DND-41 (cell line): ENCODE measurements at places on chromosomes 4 and X.

- no peak for DNase-seq
These were observed 27.5 kb downstream of the PCYT1B start for GRCh38 chrX:24619647-24620046.

GRCh38 chr4:19009881-19010280, 988.3 kb upstream of the LCORL start:
- DNase-seq, result no peak

DNA sequence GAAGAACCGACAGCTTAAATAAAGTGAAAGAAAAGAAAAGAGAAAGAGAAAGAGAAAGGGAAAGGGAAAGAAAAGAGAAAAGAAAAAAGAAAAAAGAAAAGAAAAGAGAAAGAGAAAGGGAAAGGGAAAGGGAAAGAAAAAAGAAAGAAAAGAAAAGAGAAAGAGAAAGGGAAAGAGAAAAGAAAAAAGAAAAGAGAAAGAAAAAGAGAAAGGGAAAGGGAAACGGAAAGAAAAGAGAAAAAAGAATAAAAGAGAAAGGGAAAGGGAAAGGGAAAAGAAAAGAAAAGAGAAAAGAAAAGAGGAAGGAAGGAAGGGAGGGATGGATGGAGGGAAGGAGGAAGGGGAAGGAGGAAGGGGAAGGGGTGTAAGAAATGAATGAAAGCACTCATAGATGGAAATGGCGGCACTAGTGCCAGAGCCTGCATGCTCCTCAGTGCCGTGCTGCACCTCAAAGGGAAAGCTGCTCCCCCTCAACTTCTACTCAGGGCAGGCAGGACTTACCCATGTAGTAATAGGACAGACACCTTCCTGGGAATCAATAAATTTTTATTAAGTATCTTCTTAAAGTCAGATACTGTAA, 70.7 kb downstream of the AFAP1 start:
- no peak for DNase-seq

GRCh38 chr4:136865526-136865925, 666.8 kb downstream of the PCDH18 start:
- DNase-seq, result no peak

DNA sequence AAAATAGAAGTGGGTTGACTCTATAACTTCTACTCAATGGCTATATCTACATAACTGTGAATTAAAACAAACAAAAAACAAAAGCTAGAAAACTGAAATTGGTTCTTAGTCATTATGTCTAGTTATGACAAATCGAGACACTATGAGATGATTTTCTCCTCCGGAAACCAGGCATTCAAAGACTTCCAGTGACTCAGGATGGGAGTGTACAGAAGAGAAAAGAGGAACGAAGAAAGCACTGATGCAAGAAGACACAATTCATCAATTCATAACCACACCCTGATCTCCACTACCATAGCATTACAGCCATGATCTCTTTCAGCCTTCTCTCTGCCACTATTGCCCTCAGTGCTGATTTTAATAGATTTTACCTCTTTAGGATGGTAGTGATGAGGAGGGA, 253.6 kb downstream of the CBLL2 start:
- no peak for DNase-seq

- DNase-seq, result no peak
These were observed 305.2 kb upstream of the ARSJ start for GRCh38 chr4:114284629-114285028.

DNA sequence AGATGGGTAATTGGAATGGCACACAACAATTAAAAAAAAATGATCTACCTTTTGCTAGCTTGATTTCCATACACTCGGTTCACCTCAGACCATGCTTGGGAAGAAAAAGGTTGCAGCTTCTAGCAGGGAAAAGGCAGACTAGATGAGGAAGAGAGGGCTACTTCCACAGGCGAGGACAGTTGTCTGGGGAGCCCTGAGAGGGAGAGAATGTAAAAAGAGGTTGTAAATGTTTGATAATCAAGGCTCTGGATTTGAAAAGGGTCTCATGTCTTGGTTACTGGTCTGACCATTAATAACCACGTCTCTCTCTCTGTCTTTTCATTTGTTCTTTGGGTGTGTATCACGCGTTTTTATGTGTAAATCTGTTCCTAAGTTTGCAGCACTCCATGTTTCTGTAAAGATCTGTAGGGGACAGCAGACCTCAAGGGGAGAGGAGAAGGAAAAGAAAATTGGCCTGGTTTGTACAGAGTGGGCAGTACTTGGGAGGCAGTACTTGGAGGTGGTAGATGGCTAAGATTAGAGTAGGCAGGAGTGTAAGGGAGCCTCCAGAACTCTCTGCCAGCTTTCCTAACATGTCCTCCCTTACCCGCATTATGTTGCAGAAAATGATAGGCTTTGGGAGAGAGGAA, 750 bp downstream of the ARMCX5 start:
- no peak for DNase-seq

- no peak for DNase-seq
These were observed 86.2 kb upstream of the HPRT1 start for GRCh38 chrX:134373736-134374135.

DNA sequence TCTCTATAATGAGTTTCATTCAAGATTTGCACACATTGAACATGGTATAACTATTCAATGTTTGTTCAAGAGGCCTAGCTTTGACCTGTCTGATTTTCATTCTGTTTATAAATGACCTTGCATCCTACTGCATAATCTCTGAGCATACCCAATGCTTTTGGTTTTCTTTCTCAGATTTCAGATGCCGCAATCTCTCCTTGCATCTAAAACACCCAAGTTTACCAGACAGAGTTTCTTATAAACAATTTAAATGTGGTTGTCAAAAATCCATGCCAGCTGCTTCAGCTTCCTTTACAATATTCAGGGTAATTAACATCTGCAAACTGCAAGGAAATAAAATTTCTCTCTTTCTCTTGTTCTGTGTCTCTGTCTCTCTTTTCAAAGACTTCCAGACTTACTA, 123.0 kb upstream of the PCDH18 start:
- no peak for DNase-seq

DNA sequence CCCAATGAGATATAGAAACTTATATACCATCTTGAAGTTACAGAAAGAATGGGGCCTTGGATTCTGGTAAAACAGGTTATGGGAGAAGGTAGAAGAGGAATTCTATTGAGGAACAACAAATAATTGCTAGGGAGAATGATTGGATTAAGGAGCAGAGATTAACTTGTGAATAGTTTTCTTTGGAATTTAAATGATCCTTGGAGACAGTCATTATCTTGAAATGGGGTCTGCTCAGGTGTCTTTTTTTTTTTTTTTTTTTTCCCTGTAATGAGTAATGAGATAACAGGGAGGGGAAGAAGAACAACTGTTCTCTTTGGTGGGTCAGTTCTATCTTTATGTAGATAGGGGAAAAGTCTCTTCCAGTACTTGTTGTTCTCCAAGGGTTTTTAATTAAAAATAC, 1406.0 kb downstream of the RPA4 start:
- no peak for DNase-seq

DNA sequence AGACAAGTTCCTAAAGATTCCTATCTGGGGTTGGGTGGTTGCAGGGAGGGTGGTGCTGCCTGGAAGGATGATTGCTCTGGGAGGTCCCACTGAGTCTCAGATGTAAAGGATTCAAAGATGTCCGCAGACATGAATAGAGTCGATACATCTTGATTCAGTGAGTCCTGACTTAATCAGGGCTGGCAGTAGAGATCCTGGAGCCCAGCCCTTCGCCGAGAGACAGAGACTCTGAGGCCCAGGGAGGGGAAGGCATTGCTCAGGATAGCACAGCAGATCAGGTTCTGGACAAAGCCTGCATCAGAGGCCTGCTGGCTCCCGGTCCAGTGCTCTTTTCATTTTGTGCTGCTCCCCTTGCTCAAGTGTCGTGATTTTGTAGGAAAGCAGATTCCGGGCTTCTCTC, 21.7 kb downstream of the PJA1 start:
- DNase-seq, result no peak

- no peak for DNase-seq
These were observed 38.8 kb downstream of the DCLK2 start for GRCh38 chr4:150117094-150117493.

DNA sequence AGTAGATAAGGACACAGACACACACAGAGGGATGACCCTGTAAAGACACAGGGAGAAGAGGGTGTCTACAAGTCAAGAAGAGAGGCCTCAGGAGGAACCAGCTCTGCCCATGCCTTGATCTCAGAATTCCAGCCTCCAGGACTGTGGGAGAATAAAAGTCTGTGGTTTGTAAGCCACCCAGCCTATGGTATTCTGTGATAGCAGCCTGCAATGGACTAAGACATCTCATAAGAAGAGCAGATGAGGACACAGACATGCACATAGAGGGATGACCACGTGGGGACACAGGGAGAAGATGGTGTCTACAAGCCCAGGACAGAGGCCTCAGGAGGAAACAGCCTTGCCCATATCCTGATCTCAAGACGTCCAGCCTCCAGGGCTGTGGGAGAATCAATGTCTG, 9.4 kb downstream of the XG start:
- no peak for DNase-seq

DNA sequence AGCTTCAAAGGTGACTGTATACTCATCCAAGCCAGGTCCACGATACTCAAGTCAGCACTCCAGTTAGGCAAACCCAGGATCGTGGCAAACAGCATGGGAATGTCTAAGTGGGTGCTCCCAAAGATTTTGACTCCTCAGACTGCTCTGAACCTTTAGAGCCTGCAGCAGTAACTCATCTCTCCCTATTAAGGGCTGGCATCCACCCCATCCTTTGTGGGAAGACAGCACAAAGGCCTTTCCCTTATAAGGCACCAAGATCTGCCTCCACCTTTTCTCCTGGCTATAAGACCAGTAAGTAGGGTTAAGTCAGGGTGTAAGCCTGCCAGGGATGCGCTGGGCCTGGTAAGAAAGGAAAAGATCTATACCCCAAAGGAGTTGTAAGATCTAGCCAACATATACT, 23.6 kb upstream of the SLC25A43 start:
- DNase-seq, result no peak

GRCh38 chr4:26126143-26126718, 194.6 kb upstream of the RBPJ start:
- DNase-seq, result no peak
